Epithelial cell of alveolus of lung (primary cell): ENCODE measurements at places on chromosomes 11 and 22. TPM values are rescaled to one million over a fixed set of nuclear protein-coding genes. Genes with fewer than 3 reads are reported as not detected.

The TMEM86A gene
- 1.2 and 2.8 TPM in 2 replicates for total RNA-seq

The C22orf31 gene
- not detected in 2 replicates for total RNA-seq

The CALCA gene
- total RNA-seq, result not detected in 2 replicates

The CARD18 gene
- not detected in 2 replicates for total RNA-seq

The MYEOV gene
- 1.0 and 3.9 TPM in 2 replicates for total RNA-seq

The ANKK1 gene
- total RNA-seq, result not detected in 2 replicates

The MPZL3 gene
- 0.08 and 1.9 TPM in 2 replicates for total RNA-seq

The CSNK1E gene
- 105 and 164 TPM in 2 replicates for total RNA-seq

The ARFGAP2 gene
- total RNA-seq, result 81.2 and 107 TPM in 2 replicates

The CAPN5 gene
- 11.6 and 14.9 TPM in 2 replicates for total RNA-seq

The GPR83 gene
- total RNA-seq, result under 0.01 TPM in 1 of 2 replicates, not detected in the other

The KCNJ1 gene
- total RNA-seq, result not detected in 2 replicates

The C11orf71 gene
- 4.0 and 7.3 TPM in 2 replicates for total RNA-seq

The PRAME gene
- not detected in 2 replicates for total RNA-seq

The SLC22A12 gene
- total RNA-seq, result not detected in 2 replicates

The SCGB1C1 gene
- total RNA-seq, result not detected in 2 replicates

The PHF21A gene
- total RNA-seq, result 11.1 and 27.4 TPM in 2 replicates

The INPP5J gene
- total RNA-seq, result 0.52 and 1.8 TPM in 2 replicates

The SEC14L6 gene
- not detected in 2 replicates for total RNA-seq

The RBM14 gene
- 41.2 and 69.5 TPM in 2 replicates for total RNA-seq

The TMPRSS4 gene
- not detected in 2 replicates for total RNA-seq

The SYT9 gene
- not detected in 2 replicates for total RNA-seq

The ABCC8 gene
- total RNA-seq, result not detected in 2 replicates

The MS4A15 gene
- not detected in 2 replicates for total RNA-seq

The ADAMTS15 gene
- total RNA-seq, result 1.4 and 20.4 TPM in 2 replicates

The SESN3 gene
- 4.7 and 16.9 TPM in 2 replicates for total RNA-seq

The C11orf21 gene
- not detected in 2 replicates for total RNA-seq

The TRIM51 gene
- not detected in 2 replicates for total RNA-seq

The A4GALT gene
- 14.6 and 33.6 TPM in 2 replicates for total RNA-seq

The ANO9 gene
- 0.39 TPM in 1 of 2 replicates, not detected in the other for total RNA-seq

The ACAT1 gene
- 67.6 and 181 TPM in 2 replicates for total RNA-seq

The PKDREJ gene
- under 0.01 TPM in 1 of 2 replicates, not detected in the other for total RNA-seq

The OR5A1 gene
- not detected in 2 replicates for total RNA-seq

The TTLL1 gene
- total RNA-seq, result 6.2 and 8.4 TPM in 2 replicates

The SCO2 gene
- 5.4 and 8.4 TPM in 2 replicates for total RNA-seq

The RIMBP3B gene
- total RNA-seq, result under 0.01 TPM in 1 of 2 replicates, not detected in the other

The HTR3A gene
- not detected in 2 replicates for total RNA-seq

The PC gene
- total RNA-seq, result 51.1 and 92.1 TPM in 2 replicates
